ENCODE measurements at places on chromosomes 11 and 22.
A peak's percentile ranks its signal among the peaks of the same experiment; 100 is the strongest.

DNA sequence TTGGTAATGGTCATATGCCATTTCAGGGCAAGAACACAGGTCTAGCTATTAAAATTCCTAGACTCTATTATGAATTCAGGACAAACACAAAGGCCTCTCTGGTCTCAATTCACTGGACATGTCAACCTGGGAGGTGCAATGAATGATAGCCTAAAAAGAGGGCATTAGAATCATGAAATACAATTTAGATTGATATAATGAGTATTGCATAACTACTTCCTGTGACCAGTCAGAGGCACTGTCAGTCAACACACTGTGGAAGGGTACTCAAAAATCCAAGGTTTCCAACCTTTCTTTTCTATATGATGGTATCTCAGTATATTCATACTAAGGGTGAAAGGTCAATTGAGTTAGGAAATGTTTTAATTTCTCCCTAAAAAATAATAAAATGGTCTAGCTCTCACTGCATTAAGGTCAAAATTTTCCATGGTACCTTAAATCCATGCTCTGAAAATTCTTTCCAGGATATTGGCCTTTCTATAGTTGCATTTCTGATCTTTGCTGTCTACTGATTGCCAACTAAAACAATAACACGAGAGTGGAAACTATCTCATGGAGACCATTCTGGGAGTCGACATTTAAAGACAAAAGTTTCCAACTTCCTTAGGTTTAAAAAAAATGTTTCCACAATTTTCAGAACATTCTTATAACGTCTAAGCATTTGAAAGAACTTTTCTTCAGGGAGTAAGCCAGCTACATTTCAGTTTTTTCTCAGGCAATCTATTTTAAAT, 81.7 kb upstream of the APOA1 start:
- no peaks in the 10 kb centered on the region for H3K4me1 ChIP-seq
- no peaks in the 10 kb centered on the region for H3K27me3 ChIP-seq
- no peak for DNase-seq
- no peak overlapping the region for H3K27ac ChIP-seq

DNA sequence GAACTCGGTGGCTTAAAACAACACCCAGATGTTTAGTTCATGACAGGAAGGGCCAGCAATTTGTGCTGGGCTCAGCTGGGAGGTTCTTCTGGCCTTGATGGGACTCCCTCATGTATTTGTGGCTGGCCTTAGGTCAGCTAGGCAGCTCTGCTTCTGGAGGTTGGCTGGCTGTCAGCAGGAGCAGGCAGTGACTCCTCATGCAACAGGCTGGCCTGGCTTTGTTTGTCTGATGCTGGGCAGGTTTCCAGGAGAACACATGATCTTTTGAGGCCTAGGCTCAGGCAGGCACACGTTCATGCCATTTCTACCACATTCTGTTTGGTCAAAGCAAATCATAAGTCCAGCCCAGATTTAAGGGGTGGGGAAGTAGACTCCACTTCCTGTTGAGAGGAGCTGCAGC, 571.2 kb downstream of the TBC1D22A start:
- no peaks in the 10 kb centered on the region for H3K36me3 ChIP-seq
- no peaks in the 10 kb centered on the region for H3K27me3 ChIP-seq

DNA sequence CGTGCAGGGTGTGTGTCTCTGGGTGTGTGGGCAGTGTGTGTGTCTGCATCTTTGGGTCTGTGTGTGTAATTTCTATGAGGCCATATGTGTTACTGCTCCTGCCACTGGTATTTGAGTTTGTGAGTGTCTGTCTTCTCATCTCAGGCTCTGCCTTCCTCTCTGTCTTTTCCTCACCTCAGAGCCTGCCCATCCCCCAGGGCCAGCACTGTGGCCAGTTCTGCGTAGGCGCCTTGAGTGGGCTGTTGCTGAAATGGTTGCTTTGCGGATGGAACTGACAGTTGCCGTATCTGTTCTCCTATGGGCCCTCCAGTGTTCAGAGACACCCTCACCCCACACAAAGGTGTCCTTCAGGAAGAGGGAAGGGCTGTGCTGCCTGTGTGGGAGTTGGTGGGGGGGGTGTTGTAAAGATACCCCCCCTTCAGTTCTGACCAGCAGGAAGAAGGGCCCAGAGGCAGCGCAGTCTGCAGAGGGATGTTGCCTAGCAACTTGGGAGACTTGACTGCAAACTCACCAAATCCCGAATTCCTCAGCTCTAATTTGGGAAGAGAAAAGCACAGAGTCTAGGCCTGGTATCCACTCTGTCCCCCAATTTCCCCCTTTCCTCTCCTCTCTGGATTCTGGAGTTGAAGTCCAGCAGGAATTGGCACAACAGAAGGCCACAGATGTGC, 2.0 kb upstream of the NRGN start:
- no peak overlapping the region for H3K4me3 ChIP-seq
- H3K27ac ChIP-seq = no peak overlapping the region
- H3K36me3 ChIP-seq = no peaks in the 10 kb centered on the region
- no peak for DNase-seq

GRCh38 chr22:37224757-37225420, 12.6 kb upstream of the SSTR3 start:
- DNase-seq = no peak
- H3K36me3 ChIP-seq = no peaks in the 10 kb centered on the region
- peaks cover 8% of the 10 kb centered on the region for H3K4me1 ChIP-seq
- H3K27ac ChIP-seq = no peak overlapping the region
- no peak overlapping the region for H3K4me3 ChIP-seq
- peaks cover 8% of the 10 kb centered on the region for H3K27me3 ChIP-seq

DNA sequence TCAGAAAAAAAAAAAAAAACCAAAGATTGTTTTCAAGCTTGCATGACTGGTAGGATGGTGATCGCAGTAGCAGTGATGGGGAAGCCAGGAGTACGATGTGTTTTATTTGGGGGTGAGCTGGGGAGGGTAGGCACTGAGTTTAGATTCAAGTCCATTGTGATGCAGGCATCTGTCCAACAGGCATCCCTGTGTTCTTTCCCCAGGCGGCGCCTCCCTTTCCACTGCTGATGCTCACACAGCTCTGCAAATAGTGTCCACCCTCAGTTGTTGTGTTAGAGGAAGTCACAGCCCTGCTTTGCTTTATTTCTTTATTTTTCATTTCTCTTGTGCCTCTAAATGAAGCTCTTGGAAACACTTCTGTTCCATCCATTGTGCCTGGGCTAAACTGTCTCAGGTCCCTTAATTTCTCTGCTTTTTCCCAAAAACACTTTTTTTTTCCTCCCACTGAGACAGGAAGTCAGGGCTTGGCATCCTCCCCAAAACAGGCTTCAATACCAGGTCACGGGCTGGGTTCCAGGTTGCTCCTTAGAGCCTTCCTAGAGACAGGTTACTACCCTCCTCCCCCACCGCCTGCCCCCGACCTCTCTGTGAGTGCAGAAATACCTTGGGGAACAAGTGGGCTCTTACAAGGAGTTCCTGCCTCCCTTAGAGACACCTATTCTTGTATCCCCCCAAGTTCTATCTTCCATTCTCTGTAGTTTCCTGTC, 38.6 kb upstream of the HSPA8 start:
- peak; percentile 21 for DNase-seq
- no peaks in the 10 kb centered on the region for H3K4me1 ChIP-seq

- no peaks in the 10 kb centered on the region for H3K4me1 ChIP-seq
- DNase-seq = no peak
- no peak overlapping the region for H3K4me3 ChIP-seq
- H3K36me3 ChIP-seq = no peaks in the 10 kb centered on the region
These were observed 89.1 kb downstream of the CELSR1 start for GRCh38 chr22:46448333-46448732.

All from tibial nerve (tissue), 4 donors.